ENCODE measurements at places on chromosomes 16 and 17. TPM values are rescaled to one million over a fixed set of nuclear protein-coding genes. Genes with fewer than 3 reads are reported as not detected.

Gene AP2B1
- 78.4 TPM for total RNA-seq

DNA sequence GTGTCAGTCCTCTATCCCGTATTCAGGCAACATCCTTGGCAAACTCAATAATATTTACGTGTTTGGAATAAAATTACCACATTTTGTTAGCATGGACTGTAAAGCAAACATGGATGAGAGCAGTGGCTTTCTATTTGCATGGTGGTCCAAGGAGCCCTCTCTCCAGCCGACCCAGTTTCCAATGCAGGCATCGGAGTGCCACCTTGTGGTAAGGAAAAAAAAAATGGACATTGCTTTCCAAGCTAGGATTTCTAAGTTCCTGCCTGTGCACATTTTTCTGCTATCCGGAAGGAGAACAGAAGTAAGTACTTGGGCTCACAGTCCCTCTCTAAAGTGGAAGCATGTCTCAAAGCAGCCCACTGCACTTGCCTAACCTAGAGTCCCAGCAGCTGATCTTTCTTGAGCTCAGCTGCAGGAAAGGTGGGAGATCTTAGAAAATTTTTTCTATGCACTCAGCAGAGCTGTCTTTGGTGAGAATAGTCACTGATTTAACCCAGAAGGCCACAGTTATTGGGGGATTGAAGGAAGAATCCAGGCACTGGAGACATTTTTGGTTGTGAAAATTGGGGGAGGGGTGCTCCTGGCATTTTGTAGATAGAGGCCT, 46.0 kb upstream of the ERCC4 start:
- H3K36me3 ChIP-seq: no peaks in the 10 kb centered on the region
- H3K4me1 ChIP-seq: no peaks in the 10 kb centered on the region
- H3K4me3 ChIP-seq: no peak overlapping the region

DNA sequence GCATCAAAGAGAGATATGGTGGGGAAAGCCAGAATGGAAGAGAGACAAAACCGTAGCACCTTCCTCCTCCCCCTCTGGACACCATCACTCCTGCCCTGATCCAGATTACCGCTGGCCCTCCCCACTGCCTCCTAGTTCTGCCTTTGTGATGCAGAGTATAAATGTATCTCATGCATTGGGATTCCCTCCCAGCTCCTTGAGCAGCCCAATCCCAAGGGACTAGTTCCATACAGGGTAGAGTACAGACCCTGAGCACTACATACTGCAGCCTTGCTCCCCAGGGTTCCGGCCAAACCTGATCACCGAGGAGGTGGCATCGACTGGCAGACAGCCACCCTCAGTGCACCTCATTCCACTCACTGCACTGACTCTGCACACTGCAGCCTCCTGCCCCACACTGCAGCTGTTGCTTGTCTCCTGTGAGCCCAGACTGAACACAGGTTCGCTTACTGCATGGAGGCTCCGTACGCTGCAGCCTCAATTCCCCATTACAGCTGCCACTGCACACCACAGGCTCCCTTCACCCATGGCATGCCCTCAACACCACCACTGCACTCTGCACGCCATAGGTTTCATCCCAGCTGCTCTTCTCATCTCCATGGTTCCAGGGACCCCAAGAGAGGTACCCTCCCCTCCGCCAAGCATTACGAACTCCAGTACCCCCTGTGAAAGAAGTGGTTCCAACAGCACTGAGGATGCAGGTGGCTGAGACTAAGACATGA, 1.7 kb upstream of the THRA start:
- no peaks in the 10 kb centered on the region for H3K27me3 ChIP-seq
- peaks cover 8% of the 10 kb centered on the region for H3K4me1 ChIP-seq
- no peak overlapping the region for H3K27ac ChIP-seq
- DNase-seq: no peak
- no peaks in the 10 kb centered on the region for H3K36me3 ChIP-seq

Gene KRT33A
- total RNA-seq: not detected

DNA sequence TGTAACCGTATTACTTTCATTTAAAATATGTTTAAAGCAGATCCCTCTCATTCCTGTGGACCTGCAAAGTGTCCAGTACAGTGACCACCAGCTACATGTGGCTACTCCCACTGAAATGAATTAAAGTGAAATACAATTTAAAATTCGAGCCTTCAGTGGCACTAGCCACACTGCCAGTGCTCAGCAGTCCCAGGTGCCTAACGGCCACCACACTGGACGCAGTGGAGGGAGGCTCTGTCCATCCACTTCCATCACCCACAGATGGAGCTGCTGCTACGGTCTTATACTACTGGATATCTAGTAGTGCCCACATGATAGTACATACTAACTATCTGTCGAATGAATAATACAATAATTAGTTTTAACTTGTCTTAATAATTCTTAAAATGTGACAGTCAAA, 2.3 kb upstream of the CBX2 start:
- H3K4me1 ChIP-seq: no peaks in the 10 kb centered on the region
- no peak for DNase-seq
- peaks cover 61% of the 10 kb centered on the region for H3K27me3 ChIP-seq

Gene DNAAF8
- total RNA-seq: 2.3 TPM

GRCh38 chr16:74556375-74556922, 50.5 kb downstream of the GLG1 start:
- H3K4me3 ChIP-seq: no peak overlapping the region
- H3K4me1 ChIP-seq: no peaks in the 10 kb centered on the region
- DNase-seq: no peak
- H3K36me3 ChIP-seq: no peaks in the 10 kb centered on the region
- H3K27me3 ChIP-seq: no peaks in the 10 kb centered on the region

Gene CPHXL2
- not detected for total RNA-seq

DNA sequence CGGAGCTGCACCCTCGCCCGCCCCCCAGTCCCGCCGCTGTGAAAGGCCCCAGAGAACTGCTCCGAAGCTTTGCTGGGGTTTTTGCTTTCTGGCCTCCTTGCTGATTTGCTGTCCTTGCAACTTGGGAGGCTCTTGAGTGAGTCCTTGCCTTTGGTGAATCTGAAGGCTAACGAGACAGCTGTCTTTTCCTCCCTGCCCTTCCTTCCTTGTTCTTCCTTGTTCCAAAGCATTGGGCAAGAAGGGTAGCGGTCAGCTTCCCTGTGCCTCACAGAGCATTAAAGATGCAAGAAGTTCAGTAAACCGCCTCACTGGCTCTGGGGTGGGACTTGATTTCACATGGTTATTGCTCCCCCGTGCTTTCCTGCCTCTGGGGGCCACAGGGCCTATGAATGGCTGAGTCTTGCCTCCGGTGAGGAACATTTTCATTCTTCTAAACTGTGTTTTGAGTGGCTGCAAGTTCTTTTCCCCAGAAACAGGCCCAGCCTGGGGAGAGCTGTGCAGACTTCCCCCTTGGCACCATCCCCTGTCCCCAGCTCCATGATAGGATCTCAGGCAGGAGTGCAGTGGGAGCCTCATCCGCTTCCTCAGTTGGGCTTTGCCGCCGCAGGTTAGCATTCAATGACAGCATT, 1.4 kb downstream of the YPEL2 start:
- peak overlapping the region; percentile 96 for H3K4me3 ChIP-seq
- H3K27ac ChIP-seq: peak overlapping the region; percentile 94
- peaks cover 24% of the 10 kb centered on the region for H3K4me1 ChIP-seq
- no peaks in the 10 kb centered on the region for H3K27me3 ChIP-seq
- no peak for DNase-seq
